ENCODE measurements at places on chromosomes 2 and 18. TPM values are rescaled to one million over a fixed set of nuclear protein-coding genes. Genes with fewer than 3 reads are reported as not detected.

DNA sequence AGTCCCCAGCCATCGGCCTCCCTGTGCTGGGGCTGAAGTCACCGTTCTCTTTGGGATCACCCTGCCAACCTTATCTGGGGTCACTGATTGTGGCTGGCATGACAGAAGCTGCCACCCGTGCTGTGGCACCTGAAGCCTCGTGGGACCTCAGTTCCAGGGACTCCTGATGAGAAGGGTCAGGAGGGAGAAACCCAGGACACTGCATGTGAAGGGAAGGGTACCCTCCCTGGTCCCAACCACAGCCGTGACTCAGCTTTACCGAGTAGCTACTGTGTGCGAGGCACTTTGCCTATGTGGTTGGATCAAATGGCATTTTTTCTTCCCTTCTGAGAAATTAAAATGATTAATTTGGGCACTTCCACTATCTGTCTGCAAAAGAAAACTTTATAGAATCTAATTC is 64.4 kb downstream of the SP110 start:
- DNase-seq = no peak

DNA sequence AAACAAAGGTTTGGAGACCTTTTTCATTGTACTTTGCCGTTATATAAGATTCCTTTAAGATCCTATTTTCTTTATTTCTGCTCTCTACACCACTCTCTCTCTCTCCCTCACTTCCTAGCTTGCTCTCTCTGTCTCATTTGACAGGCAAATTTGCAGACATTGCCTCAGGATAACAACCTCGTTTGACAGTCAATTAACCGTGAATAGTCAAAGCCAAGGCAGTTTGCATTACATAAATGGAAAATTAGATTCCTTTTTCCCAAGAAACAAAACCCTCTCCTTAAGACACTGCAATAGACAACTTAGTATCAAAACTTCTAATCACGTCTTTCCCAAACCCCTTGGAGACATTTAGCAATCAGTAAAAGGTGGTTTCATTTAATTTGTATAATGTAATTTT is 7.4 kb downstream of the SKOR2 start:
- no peak for DNase-seq

GRCh38 chr2:241011751-241012510 is 13.5 kb downstream of the SNED1 start:
- DNase-seq = no peak

DNA sequence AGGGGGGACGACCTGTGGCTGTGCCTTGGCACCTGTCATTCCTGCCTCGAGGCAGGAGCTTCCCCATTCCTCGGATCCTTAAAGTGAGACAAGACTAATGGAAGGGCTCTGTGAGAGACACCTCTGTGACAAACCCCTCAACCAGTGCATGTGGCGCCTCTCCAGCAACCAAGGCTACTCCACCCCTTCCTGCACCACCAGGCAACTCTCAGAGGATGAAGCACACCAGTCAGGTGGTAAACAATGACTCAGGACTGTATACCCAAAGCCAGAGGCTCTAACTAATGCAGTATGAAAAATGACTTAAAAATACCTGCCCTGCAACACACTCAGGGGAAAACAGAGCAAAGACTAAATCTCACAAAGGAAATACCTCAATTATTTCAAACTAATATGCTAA is 136.9 kb downstream of the UXS1 start:
- DNase-seq = no peak

- DNase-seq = no peak
Observed at GRCh38 chr2:185069107-185069506, 470.8 kb downstream of the ZNF804A start.

- peak; percentile 23 for DNase-seq
Observed at GRCh38 chr2:151922845-151923666, 94.8 kb upstream of the ARL5A start.

DNA sequence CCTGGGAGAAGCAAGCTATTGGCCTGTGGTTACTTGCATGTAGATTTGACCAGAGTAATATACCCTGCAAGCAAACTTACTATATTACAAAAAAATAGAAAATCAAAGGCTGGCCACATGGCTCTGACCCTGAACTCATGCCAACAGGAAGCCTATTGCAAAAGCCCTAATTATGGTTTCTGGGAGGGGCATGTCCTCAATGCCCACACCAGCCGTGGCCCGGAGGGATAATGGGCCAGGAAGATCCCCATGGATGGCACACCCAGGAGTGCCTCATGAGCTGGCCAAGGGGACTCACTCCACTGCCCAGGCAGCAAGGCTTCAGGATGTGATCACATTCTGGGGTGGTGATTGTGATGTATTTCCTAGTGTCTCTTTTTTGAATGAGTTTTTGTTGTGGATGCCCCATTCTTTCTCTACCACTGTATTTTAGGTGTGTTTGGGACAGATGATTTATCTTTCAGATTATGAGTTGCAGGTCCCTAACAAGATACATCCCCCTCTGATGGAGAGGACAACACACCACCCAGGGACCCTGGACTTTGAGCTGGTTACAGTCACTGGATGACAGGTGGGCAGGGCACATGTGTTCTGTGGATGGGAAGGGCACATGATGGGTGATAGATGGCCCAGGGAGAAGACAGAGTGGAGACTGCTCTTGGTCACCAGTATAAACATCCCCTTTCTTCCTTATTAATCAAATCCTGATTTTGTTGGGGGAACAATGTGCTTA is 18.7 kb upstream of the TFCP2L1 start:
- DNase-seq = no peak

DNA sequence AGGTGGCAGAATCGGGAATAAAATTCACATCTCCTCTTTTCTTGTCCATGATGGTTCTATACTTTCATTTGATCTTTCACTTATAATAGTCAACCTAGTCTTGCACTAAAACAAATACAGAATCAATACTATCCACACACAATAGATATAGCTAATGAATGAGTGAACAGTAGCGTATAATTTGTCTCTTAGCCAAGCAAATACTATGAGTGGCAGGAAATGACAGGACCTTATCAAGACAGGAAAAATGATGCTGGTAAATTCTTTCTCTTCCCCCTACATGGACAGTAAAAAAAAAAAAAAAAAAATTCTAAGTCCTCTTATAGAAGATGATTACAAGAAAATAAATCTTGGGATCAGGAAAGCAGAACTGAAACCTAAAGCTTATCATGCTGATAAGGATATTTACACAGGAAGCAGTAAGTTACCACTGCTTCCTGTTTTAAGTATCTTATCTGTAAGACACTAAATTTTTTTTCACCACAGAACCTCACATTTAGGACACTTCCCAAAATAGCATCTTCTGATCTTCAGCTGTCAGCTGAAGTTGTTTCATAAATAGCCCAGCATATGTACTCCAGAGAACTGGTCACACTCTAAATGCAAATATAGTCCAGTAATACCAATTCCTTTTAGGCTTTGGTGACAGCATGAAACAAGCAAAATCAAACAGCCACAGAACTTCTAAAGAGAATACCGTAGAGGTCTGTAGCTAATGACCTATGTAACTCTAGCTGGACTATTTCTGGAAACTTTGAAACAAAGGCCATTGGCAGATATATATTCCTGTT is 27.0 kb downstream of the IRS1 start:
- DNase-seq = no peak

GRCh38 chr2:118565786-118566540 is 281.5 kb downstream of the EN1 start:
- DNase-seq = no peak

DNA sequence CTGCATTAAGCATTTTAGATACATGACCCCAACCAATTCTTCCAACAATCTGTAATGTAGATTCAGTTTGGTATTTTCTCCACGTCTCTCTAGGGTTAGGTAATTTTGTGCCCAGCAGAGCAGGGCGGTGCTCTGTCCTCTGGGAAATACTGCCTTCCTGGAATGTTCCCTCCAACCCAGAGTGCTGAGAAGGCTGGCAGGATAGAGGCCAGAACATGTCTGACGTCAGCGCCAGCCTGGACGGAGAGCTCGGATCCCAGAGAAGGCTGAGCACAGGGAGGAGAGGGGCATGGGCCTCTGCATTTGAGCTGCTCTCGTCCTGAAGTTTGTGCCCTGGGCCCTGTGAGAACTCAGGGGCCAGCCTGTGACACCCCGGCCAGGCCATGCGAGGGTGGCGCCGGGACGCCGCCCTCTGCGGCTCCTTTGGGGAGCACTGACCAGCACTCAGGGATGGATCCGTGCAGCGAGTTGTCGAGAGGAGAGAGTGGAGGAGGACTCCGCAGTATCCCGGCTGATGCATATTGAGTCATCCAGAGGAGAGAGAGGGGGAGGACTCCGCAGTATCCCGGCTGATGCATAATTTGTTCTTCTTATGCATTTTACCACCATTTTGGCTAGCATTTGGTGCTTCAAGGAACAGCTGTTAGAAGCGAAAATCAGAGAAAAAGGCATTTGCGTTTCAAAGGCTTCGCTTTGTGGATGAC is 80.0 kb upstream of the PXDN start:
- DNase-seq = no peak

DNA sequence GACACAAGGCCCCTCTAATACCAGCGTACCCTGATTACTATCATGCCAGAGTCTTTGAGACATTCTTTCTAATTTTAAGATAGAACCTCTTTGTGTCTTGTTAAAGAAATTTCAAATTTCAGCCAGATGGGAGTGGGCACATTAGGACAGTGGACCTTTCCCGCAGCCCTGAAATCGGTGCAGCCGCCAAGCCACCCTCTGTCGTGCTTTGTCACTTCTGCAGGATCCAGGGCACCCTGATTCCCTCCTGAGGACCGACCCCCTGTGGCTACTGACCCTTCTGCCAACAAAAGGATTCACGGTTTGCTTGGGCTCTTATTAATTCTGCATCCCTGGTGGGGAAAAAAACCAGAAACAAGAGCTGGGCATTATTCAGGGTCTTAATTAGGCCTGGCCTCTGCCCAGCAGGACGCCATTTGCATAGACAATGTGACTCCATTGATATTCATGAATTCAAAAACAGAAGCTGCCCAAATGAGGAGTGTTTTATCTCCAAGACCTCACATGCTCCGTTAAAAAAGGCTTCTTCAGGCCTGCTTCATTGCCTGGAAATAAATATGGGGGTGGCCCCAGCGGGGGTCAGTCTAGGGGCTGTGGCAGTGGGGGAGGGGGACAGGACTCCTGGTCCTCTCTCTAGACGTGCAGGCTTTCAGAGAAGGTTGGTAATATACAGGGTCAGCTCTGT is 116.9 kb downstream of the ALPK2 start:
- DNase-seq = no peak

GRCh38 chr2:72923833-72924352 is 6.6 kb downstream of the EMX1 start:
- no peak for DNase-seq

DNA sequence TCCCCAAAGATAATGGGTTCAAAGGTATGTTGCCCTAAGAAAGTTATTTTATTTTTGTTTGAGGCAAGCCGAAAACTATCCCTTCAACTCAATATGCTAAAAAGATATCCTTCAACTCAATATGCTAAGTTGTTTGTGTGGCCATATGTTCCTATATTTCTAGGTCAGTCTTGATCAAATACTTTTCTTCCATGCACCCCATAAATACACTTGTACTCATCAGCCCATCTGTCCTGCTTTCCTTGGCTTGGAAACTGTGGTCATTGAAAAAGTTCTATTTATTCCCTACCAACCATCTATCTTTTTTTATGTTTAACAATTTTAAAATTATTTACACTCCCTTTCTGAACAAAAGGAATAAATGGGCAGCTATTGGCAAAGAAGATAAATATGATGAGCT is 447.7 kb downstream of the NRXN1 start:
- DNase-seq = no peak

GRCh38 chr2:10884574-10884975 is 27.2 kb upstream of the KCNF1 start:
- DNase-seq = no peak

Gene CLHC1
- total RNA-seq = 0.51 TPM

Gene KYNU
- not detected for total RNA-seq

Gene MOCOS
- 1.7 TPM for total RNA-seq

Gene CCBE1
- total RNA-seq = 7.7 TPM

Gene IL36A
- total RNA-seq = not detected

Gene HOXD8
- total RNA-seq = 49.8 TPM

Measured in uterus (tissue), 4 donors.